ENCODE measurements at places on chromosomes 5 and 9. TPM values are rescaled to one million over a fixed set of nuclear protein-coding genes. Genes with fewer than 3 reads are reported as not detected.

- no peak for DNase-seq
These were observed 56.2 kb downstream of the SEMA6A start for GRCh38 chr5:116518423-116518822.

- DNase-seq = no peak
These were observed 2.7 kb downstream of the MLLT3 start for GRCh38 chr9:20619487-20620200.

- DNase-seq = no peak
These were observed 404.0 kb upstream of the FAM174A start for GRCh38 chr5:100131161-100131560.

GRCh38 chr5:56329652-56330051, 96.5 kb upstream of the ANKRD55 start:
- no peak for DNase-seq

DNA sequence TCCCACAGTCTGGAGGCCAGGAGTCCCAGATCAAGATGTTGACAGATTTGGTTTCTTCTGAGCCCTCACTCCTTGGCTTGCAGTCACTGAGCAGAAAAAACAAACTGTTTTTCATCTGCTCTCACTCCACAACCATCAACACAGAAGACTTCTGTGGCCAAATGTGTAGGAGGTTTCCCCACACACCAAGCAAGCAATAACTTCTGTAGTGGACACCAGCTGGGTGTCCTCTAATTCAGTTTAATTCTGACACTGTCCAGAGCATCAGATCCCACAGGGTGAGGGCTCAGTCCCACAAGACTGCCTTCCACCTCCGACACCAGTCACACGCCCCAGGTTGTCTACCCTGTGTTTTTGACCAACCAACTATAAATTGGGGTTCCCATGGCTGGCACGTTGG, 209.9 kb downstream of the AOPEP start:
- no peak for DNase-seq

DNA sequence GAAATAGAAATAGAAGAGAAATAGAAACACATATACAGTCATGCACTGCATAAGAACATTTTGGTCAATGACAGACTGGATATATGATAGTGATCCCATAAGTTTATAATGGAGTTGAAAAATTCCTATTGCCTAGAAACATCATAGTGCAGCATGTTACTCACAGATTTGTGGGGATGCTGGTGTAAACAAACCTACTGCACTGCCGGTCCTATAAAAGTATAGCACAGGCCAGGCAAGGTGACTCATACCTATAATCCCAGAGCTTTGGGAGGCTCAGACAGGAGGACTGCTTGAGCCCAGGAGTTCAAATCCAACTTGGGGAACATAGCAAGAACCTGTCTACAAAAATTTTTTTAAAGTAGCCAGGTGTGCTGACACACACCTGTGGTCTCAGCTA, 240.6 kb upstream of the MAP3K1 start:
- DNase-seq = no peak

GRCh38 chr5:159552751-159553150, 222.5 kb upstream of the IL12B start:
- no peak for DNase-seq

DNA sequence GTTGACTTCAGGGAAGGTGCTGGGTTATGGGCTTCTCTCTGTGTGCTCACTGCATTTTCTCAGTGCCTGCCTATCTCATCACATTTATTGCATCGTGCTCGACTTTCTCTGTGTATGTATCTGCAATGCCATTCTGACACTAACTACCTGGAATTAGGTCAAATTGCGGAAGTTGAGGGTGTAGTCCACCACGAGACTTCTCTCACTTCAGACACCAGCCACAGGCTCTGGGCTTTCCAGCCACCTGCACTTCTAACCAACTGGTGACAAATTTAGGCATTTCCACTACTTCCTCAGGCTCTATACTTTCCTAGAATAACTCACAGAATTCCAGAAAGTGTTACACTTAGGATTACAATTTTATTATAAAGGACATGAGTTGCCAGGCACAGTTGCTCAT, 188.6 kb upstream of the ZNF608 start:
- DNase-seq = no peak

- no peak for DNase-seq
These were observed 10.7 kb downstream of the CD14 start for GRCh38 chr5:140622301-140622700.

DNA sequence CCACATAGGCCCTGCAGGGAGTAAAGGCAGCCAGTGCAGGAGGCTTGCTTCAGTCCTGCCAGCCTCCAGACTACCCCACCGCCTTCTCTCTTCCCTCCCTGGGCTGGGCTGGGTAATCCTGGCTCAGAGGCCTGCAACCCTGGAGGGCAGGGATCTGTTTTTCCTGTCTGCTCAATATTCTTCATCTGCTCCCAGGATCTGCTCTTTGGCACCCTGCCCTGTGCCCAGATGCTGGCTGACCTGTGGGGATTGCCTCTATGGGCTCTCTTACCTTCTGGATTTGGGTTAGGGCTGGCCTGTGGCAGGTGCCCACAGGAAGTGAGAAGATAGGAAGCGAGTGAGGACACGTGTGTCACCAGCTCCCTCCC, 7.3 kb upstream of the ANGPTL2 start:
- no peak for DNase-seq

DNA sequence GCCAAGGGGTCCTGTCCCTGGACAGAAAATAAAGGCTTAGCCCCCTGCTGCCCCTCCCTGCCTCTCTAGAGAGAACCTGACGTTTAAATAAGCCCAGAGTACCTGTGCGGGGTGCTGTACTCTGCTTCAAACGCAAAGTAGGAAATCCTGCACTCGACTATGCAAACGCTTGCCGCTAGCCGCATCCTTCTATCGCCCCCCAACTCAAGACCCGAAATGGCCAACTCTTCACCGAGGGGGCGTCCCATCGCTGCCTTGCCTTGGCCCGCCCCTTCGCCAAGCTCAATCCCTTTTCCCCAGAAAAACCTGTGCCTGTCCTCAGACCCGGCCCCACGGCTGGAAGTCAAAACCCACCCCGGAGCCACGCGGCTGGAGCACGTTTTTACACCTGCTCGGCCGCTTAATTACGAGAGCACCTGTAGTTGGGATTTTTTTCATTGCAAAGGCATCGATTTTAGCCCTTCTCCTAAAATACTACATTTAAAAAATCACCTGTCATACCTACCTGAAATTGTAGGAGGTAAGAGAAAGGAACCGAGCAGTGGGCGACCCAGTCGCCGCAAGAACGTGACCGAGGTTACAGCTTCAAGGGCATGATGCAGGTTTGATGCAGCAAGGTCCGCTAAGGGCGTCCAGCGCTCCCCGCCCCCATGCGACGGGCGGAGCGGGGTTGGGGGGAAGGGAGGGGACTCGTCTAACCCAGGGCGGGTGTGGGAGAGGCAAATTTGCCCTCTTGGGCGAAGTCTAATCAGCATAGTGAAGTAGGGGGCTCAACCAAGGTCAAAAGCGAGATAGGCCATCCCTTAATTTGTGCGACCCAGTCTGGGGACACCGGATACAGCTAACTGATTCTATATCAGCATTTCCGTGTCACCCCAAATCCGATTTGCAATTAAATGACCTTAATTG, 3.5 kb downstream of the ELAVL2 start:
- DNase-seq = no peak

DNA sequence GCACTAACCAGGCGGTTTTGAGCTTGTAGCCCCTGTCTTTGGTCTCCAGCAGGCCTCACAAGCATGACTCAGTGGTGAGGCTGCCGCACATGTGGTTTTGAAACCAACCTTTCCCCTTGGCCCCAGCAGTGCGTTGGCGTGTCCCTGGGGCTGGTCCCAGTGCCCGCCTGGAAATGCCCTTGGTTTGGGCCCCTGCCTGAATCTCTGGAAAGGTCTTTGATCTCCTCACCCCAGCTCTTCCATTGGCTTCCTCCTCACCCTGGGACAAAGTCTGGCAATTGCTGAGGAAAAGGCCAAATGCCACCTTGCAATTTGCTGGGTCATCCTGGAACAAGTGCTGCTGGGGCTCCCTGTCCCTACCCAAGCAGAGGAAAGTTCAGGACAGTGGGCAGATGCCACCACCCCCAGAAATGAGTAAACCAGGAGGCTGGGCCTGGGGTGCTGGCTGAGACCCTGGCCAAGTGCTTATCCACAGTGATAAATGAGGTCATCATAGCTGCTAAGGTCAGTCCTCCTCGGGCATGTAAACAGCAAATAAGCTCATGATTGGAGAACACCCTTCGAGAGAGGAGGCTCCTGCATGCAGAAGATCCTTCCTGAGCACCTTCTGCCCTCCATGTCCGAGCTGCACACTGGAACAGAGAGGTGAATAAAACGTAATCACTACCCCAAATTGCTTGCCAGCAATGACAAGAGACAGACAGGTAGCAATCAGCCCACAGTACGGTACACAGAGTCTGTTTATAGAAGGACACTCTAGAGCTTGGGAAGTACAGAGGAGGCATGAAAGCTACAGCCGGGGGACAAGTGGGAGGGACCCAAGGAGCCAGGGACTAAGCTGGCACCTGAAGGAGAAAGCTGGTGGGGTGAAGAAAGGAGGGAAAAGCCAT, 98.9 kb upstream of the CPEB4 start:
- DNase-seq = peak; percentile 87

DNA sequence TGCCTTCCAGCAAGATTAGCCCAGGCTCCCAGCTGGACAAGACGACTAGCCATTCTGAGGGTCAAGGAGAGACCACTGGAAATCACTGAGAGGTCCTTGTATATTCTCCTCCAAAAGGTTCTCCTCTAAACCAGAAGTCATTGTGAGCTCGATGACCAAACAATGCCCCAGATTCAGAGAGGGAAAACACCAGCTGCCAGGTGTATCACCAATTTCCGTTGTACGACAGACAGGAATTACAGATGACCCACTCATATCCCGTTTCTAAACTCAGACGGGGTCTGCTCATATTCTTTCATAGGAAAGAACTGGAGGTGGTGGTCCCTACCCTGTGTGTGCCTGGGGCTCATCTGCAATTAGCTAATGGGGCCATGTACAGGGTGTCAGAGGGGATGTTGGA, 14.2 kb downstream of the FAXDC2 start:
- DNase-seq = no peak

Gene BAAT
- not detected for total RNA-seq

Gene TRPM6
- total RNA-seq = 0.11 TPM

Gene ISOC1
- 30.5 TPM for total RNA-seq
